ENCODE measurements at places on chromosomes 11 and 22.
A peak's percentile ranks its signal among the peaks of the same experiment; 100 is the strongest.

DNA sequence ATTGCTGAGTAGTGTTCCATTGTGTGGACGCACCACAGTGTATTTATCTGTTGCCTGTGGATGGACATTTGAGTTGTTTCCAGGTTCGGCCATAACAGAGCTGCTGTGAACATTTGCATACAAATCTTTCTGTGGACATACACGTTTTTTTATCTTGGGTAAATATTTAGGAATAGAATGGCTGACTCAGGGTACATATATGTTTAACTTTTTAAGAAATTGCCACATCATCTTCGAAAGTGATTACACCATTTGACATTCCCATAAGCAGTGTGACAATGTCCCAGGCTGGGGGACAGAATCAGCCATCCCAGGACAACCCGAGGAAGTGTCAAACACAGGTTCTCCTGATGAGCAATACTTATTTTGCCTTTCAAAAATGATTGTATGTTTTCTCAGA lies 87.9 kb downstream of the OSBP2 start:
- H3K4me3 ChIP-seq: no peak overlapping the region
- no peaks in the 10 kb centered on the region for H3K4me1 ChIP-seq
- H3K27ac ChIP-seq: no peak overlapping the region
- DNase-seq: no peak

- H3K36me3 ChIP-seq: no peaks in the 10 kb centered on the region
- H3K27me3 ChIP-seq: no peaks in the 10 kb centered on the region
- no peak overlapping the region for H3K27ac ChIP-seq
- DNase-seq: no peak
Observed at GRCh38 chr22:48636746-48637145, 1190.9 kb downstream of the BRD1 start.

DNA sequence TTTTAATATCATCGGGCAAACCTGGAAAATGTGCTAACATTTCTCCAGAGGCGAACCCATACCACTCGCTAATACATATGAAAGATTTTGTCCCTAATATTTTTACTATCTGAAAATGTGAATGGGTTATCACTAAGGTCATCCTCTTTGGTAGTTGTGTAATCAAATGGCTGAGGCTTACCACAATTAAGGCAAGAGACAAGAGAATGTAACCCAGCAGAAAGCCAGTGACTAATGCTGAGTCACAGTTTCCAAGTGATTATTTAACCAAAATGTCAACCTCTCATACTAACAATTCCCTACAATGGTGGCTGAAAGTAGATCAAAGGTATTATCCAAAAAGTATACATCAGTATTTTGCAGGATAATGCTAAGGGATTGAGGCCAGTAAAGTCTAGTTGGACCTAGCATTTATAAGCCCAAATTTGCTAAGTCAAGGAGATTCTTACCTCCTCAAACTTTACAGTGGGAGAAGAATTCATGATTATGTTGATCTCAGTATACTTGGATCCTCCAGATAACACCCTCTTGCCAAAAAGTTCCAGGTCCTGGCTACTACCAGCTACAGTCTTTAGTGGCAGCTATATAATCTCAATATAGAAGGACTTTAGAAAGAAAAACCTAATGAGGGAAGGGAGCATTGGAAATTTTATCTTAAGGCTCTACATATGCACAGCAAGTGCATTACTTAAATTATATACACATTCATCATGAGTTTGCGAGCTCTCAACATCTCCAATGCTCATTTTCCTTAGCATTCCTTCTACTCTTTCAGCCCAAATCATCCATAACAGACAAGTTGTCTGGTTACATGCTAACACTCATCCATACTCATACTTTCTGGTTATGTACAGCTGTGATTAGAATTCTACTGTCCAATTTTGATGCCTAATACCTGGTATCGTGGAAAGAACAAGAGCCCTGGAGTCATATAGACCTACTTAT lies 25.4 kb downstream of the SIK3 start:
- no peak overlapping the region for H3K27ac ChIP-seq
- DNase-seq: no peak
- H3K36me3 ChIP-seq: no peaks in the 10 kb centered on the region

GRCh38 chr22:22849640-22850610 lies 37.7 kb upstream of the IGLL5 start:
- no peak overlapping the region for H3K27ac ChIP-seq
- no peak for DNase-seq
- no peaks in the 10 kb centered on the region for H3K36me3 ChIP-seq
- peaks cover 14% of the 10 kb centered on the region for H3K4me1 ChIP-seq

- H3K27me3 ChIP-seq: no peaks in the 10 kb centered on the region
- H3K4me1 ChIP-seq: peaks cover 59% of the 10 kb centered on the region
- no peaks in the 10 kb centered on the region for H3K36me3 ChIP-seq
- no peak overlapping the region for H3K4me3 ChIP-seq
- peak overlapping the region; percentile 13 for H3K27ac ChIP-seq
- DNase-seq: no peak
Observed at GRCh38 chr22:42928969-42929837, 72.1 kb upstream of the ARFGAP3 start.

DNA sequence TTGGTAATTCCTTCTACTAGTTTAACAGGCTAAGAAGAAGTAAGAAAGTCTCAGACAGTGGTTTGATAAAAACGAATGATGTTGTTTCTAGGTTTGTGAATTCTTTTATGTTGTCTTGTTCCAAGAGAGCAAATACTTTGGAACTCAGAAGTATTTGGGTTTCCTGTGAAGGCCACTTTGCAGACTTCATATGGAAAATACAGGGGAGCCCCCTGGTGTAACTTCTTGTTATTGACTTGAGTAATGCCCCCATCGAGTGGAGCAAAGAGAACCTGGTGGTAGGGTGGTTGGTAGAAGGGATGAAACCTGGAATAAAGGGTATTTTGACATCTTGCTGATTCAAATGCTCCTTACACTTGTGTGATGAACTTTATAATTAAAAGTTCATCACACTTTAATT lies 40.0 kb upstream of the PTH start:
- H3K4me1 ChIP-seq: no peaks in the 10 kb centered on the region
- H3K36me3 ChIP-seq: no peaks in the 10 kb centered on the region
- H3K27me3 ChIP-seq: no peaks in the 10 kb centered on the region
- no peak overlapping the region for H3K4me3 ChIP-seq

DNA sequence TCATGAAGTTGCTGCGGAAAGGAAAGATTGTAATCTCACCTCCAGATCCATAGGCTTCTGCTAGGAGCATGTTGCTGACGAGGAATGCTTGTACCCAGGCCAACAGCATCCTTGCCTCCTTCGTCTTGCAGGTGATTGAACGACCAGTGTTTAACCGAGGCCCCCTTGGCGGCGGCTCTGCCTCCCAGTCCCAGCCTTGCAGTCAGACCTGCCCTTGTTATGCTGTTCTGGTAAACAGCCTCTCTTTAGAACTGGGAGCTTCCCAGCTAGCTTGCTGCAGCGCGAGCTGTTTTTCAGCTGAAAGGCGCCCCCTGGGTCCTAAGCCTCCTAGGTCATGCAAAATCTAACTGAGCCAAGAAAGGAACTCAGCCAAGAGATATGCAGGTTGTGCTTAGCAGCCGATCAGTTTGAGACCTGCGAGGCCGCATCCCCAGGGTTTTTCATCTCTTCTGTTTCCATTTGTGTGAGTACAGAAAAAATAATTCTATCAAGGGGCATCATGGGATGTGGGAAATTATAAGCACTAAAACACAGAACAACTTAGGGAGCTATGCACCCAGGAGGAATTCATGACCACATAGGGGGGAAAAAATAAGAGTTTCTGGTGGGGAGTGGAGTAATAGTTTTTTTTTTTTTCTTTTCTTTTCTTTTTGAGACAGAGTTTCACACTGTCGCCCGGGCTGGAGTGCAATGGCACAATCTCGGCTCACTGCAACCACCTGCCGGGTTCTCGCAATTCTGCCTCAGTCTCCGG lies at the start of gene PIK3IP1:
Gene PIK3IP1 (minus strand): TSS at position 253 of the 754 bp plus-strand sequence. CDS start 144 bp downstream, at position 109.
- peaks cover 51% of the 10 kb centered on the region for H3K4me1 ChIP-seq
- H3K36me3 ChIP-seq: peaks cover 16% of the 10 kb centered on the region
- peak within 1 kb of the TSS; percentile 98 for H3K4me3 ChIP-seq
- no peaks in the 10 kb centered on the region for H3K27me3 ChIP-seq

DNA sequence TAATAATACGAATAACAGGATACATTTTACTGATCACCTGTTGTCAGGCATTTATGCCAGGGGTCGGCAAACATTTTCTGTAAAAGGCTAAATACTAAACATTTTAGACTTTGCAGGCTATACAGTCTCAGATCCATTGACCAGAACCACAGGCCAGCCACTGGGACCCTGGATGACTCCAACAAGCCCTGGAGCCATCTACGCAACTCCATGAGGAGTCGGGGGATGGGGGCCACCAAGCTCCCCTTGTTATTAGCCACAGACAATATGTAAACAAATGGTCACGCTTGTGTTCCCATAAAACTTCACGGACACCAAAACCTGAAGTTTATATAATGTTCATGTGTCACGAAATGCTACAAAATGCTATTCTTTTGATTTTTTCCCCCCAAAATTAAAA lies 54.4 kb upstream of the EMID1 start:
- peaks cover 5% of the 10 kb centered on the region for H3K4me1 ChIP-seq
- no peaks in the 10 kb centered on the region for H3K36me3 ChIP-seq
- no peaks in the 10 kb centered on the region for H3K27me3 ChIP-seq
- no peak for DNase-seq
- no peak overlapping the region for H3K4me3 ChIP-seq

DNA sequence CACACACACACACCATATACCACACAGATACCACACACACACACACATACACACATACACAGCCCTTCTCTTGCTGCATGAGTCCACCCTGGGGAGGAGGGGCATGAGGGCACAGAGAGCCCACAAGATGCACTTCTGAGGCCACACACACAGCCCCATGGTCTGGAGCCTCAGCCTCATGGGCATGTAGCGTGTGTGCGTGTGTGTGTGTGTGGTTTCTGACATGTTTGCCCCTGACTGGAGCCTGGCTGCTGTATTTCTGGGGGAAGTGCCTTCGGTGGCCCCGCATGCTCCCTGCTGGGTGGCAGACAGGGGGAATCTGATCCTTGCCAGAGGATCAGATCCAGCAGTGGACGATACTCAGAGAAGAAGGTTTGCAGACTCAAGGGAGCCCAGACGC lies 97.0 kb upstream of the PRR5 start:
- peaks cover 33% of the 10 kb centered on the region for H3K4me1 ChIP-seq
- no peaks in the 10 kb centered on the region for H3K36me3 ChIP-seq
- no peak overlapping the region for H3K27ac ChIP-seq
- no peak overlapping the region for H3K4me3 ChIP-seq
- no peak for DNase-seq

DNA sequence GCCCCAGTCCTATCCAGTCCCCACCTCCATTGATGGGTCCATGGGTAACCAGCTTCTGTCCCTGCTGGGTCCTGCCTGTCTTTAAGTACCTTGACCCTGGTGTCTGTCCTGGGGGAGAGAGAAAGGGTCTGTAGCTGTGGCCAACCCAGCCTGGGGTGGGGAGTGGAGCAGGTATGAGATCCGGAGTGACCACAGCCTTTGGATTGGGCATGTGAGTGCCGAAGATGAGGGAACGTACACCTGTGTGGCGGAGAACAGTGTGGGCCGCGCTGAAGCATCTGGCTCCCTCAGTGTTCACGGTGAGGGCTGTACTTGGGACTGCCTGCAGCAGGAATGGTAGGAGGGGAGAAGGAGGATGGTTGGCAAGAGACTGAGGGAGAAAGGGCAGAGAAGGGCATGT lies 5.2 kb downstream of the ROBO3 start:
- no peak overlapping the region for H3K27ac ChIP-seq
- H3K36me3 ChIP-seq: no peaks in the 10 kb centered on the region
- H3K4me3 ChIP-seq: no peak overlapping the region
- peaks cover 27% of the 10 kb centered on the region for H3K4me1 ChIP-seq
- DNase-seq: no peak
- H3K27me3 ChIP-seq: peaks cover 48% of the 10 kb centered on the region

GRCh38 chr11:32105871-32106560 lies 15.1 kb downstream of the RCN1 start:
- H3K4me1 ChIP-seq: no peaks in the 10 kb centered on the region
- no peak overlapping the region for H3K27ac ChIP-seq
- no peak for DNase-seq
- H3K36me3 ChIP-seq: peaks cover 34% of the 10 kb centered on the region
- H3K27me3 ChIP-seq: no peaks in the 10 kb centered on the region

- no peaks in the 10 kb centered on the region for H3K27me3 ChIP-seq
- no peak overlapping the region for H3K4me3 ChIP-seq
Observed at GRCh38 chr11:112656772-112657428, 304.3 kb upstream of the NCAM1 start.

All from natural killer cell (primary cell).